Inflammatory macrophage treated with lipopolysaccharide for 1 hour (primary cell): ENCODE measurements at places on chromosomes 16 and 17.

DNA sequence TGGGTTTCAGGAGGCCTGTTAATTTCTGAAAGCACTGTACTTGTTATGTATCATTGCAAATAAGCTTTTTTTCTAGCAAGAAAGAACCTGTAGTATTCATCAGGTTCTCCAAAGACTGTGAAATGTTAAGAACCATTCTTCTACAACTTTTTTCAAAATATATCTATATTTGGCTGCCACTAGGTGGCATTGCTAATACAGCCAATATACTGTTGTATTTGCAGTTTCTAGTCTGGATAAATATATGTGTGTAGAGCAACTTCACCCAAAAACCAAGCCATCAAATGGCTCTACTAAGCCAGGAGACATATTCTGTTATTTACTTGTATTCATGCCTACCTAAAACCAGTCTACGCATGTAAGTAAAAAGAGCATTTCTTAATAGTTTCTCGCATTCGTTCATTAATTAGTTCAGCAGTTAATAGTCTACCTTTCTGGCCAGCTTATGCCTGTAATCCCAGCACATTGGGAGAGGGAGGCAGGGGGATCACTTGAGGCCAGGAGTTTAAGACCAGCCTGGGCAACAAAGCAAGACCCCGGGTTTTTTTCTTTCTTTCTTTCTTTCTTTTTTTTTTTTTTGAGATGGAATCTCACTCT is 39.5 kb downstream of the VMP1 start:
- peak; percentile 41 for DNase-seq

- DNase-seq = no peak
Measured at GRCh38 chr16:55047331-55047730, 116.7 kb downstream of the IRX5 start.

DNA sequence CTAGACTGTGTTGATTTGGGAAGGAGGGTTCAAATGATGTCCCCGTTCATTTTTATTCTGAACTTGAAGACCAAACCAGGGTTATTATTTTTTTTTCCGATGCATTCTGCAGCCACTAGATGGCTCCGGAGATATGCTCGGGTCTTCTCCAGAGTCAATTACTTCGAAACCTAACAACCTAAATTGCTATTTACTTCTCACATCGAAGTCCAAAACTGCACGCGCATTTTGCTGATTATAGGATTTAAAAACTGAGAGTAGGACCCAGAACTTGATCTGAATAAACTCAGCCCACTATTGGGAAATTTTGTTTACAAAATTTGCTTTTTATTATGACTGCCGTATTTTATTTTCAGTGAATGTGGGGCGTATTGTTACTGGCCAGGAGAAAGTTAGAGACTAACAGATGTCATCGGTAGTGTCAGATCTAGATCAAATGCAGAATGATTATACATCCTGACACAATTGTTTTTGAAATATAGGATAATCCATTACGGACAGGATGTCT is 263.8 kb downstream of the HS3ST3A1 start:
- DNase-seq = peak; percentile 22

DNA sequence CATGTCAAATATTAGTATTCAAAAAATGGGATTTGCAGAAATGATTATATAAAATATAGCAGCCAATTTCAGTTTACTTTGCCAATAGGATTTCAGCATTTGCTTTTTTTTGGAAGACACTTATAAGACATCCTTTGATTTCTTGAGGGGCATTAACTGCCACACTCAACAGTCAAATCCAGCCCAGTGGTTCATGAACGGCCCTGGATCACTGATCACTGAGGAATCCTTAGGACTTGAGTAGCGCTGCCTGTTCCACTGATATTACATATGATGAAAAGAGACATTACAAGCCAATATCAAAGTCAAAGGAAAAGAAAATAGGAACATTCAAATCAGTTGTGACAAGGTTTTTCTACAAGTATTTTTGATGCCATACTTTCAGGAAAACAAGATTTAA is 21.0 kb upstream of the YWHAE start:
- DNase-seq = no peak

GRCh38 chr17:49646391-49647255 is 31.3 kb downstream of the SPOP start:
- DNase-seq = no peak

DNA sequence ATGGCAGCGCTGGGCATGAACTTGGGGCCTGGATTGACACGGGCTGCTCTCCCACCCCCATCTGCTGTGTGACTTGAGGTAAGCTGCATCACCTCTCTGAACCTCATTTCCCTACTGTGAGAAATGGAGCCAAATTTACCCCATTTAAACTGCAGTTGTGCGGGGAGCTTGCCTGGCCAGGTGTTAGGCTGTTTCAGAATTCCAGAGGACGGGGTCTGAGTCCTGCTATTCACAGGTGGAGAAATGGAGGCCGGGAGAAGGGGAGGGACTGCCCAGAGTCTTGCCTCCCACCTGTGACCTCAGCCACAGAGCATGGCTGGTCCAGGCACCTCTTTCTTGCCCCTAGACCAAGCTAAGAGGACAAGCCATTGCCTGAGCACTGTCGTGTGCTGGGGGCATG is 12.8 kb downstream of the KCNJ12 start:
- no peak for DNase-seq

DNA sequence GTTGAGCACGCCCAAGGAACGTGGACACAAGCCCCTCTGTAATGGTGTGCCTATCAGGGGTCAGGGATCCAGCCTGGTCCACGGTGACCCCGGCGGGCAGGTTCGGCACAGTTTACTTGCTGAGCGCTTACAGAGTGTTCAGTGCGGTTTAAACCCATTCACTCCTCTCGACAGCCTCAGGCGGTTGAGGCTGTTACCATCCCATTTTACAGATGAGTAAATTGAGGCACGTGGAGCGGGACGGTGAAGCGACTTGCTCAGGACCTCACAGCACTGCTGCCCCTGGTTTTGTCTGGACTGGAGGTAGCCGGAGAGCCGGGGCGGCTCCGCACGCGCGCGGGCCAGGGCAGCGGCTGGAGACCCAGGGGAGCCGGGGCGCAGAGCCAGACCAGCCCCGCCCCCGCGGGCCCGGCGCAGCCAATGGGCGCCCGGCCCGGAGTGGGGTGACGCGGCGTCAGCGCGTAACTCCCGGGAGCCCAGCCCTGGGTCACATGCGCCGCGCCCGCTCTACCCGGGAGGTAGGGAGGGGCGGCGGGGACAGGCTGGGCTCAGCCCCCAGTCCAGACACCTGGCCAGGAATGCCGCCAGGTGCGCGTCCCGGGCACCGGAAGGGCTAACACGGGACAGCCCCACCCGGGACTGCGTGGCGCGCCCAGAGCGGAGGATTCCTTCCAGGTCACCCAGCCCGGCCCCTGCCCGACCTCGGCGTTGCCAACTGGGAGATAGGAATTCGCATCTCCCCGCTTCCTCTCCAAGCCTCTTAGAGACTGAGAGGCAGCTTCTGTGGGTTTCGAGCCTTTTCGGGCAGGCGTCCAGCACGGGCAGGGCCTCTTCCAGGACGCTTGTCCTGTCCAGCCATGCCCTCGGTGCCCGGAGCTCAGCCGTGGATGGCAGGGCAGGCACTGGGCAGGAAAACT is 3.3 kb upstream of the SREBF1 start:
- peak; percentile 92 for DNase-seq

DNA sequence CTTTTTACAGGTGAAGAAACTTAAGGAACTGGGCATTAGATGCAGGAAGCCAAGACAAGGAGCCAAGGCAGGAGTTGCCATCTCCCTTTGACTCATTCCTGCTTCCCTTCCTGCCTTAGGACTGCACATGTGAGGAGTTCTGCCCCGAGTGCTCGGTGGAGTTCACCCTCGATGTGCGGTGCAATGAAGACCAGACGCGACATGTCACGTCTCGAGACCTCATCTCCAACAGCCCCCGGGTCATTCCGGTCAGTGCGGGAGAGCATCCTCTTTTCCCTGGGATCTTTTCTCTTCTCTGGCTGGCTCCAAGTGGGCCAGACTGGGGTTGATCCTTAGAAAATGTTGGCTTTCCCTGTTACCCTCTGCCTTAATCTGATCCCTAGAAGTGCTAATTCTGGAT is 6.6 kb downstream of the POLR2C start:
- no peak for DNase-seq

- no peak for DNase-seq
Measured at GRCh38 chr16:72847187-72848027, 200.5 kb downstream of the ZFHX3 start.

GRCh38 chr16:19936441-19936840 is 51.8 kb upstream of the GPRC5B start:
- no peak for DNase-seq

DNA sequence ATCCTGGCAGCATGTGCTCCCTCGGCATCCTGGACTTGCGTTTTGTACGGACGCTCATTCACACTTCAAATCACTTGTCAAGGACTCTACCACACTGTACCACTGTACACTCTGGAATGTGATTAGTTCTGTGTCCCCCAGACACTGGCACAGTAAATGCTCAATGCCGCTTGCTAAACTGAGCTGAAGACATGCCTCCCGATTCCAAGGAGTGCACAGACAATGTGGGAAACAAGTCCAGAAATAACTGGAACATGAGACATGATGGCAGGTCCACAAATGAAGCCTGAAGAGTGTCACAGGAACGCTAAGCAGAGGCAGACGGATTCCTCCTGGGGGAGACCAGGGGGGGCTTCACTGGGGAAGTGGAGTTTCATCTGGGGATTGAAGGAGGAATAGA is 22.1 kb downstream of the HIC1 start:
- DNase-seq = no peak

DNA sequence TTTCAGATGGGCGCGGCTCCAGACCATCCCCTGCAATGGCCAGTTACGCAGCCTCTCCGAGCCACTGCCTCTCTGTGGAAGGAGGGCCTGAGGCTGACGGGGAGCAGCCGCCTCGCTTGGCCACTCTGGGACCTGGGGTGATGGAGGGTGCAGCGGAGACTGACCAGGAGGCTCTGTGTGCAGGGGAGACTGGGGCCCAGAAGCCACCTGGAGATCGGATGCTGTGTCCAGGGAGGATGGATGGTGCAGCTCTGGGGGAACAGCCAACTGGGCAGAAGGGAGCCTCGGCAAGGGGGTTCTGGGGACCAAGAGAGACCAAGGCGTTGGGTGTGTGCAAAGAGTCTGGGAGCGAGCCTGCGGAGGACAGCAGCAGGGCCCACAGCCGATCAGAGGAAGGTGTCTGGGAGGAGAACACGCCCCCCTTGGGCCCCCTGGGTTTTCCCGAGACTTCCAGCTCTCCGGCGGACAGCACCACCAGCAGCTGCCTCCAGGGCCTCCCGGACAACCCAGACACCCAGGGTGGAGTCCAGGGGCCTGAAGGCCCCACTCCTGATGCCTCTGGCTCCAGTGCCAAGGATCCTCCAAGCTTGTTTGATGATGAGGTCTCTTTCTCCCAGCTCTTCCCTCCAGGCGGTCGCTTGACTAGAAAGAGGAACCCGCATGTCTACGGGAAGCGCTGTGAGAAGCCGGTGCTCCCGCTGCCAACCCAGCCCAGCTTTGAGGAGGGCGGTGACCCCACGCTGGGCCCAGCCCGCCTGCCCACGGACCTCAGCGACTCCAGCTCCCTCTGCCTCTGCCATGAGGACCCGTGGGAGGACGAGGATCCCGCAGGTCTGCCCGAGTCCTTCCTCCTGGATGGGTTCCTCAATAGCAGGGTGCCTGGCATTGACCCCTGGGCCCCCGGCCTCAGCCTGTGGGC is 17.4 kb upstream of the ZFPM1 start:
- DNase-seq = no peak

DNA sequence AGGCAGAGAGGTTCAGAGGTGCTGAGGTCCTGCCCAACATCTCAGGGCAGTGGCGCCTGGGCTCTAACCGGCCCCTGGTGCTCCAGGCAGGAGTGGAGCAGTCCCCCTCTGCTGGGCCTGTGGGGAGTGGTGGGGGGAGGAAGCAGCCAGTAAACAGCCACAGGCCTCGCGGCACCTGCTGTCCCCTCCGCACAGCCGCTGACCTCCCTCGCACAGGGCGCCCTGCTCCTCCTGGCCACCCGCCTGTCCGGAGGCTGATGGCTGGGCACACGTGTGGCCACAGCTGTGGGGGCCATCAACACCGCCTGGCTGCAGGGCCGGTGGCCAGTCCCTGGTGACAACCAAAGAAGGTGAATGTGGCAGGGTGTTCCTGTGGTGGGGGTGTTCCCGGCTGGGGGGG is 36.8 kb upstream of the PABPN1L start:
- DNase-seq = no peak

- DNase-seq = no peak
Measured at GRCh38 chr17:73841431-73842060, 197.3 kb upstream of the SDK2 start.

DNA sequence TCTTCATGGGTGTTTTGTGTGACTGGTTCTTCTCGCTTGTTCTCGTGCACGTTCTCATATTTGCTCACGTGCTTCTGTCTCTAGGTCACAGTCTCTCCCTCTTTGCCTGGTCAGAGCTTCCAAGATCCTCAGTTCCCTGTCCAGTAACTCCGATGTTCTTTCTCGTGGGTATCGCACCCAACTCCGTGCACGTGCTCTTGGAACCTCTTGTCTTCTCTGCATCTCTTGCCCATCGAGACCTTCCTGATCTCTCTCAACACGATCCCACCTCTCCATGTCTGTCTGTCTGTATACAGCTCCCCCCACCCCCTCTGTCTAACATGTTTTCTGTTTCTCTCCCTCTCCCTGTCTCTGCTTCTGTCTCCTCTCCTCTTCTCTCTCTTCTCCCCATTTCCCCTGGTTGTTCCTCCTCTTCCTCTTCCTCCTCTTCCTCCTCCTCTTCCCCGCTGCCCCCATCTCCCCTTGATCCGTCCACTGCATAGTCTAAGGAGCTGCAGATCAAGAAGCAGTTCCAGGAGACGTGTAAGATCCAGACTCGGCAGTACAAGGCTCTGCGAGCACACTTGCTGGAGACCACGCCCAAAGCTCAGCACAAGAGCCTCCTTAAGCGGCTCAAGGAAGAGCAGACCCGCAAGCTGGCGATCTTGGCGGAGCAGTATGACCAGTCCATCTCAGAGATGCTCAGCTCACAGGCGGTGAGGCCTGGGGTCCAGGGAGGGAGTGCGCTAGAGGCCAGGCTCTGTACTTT is 6.1 kb downstream of the HIRIP3 start:
- DNase-seq = no peak

GRCh38 chr16:84294531-84295142 is at the start of gene WFDC1:
WFDC1 (plus strand) TSS chr16:84294878; CDS start chr16:84294972, 94 bp downstream.
- peak; percentile 4 for DNase-seq

DNA sequence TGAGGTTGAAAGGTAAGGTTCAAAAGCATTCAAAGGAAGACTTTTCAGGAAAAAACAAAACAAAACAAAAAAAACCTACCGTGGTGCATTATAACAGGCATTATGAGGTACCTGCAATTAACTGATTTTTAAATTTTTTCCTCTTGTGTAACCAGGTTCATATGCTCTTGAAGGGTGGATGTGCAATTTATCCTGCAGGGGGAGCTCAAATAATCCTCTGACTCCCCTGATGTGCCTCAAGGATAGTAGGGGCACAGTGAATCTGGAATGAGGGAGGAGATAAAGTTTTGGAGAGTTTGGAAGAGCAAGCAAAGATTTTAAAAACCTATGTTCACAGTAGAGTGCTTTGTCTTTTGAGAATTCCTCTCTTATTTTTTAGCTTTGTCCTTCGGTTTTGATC is 1349.4 kb downstream of the CDH8 start:
- no peak for DNase-seq

GRCh38 chr16:67563708-67564468 is 1.6 kb downstream of the CTCF start:
- peak; percentile 46 for DNase-seq

- DNase-seq = no peak
Measured at GRCh38 chr16:4796982-4797804, 2.0 kb downstream of the SMIM22 start.
